ENCODE measurements at places on chromosomes 3 and 15.

DNA sequence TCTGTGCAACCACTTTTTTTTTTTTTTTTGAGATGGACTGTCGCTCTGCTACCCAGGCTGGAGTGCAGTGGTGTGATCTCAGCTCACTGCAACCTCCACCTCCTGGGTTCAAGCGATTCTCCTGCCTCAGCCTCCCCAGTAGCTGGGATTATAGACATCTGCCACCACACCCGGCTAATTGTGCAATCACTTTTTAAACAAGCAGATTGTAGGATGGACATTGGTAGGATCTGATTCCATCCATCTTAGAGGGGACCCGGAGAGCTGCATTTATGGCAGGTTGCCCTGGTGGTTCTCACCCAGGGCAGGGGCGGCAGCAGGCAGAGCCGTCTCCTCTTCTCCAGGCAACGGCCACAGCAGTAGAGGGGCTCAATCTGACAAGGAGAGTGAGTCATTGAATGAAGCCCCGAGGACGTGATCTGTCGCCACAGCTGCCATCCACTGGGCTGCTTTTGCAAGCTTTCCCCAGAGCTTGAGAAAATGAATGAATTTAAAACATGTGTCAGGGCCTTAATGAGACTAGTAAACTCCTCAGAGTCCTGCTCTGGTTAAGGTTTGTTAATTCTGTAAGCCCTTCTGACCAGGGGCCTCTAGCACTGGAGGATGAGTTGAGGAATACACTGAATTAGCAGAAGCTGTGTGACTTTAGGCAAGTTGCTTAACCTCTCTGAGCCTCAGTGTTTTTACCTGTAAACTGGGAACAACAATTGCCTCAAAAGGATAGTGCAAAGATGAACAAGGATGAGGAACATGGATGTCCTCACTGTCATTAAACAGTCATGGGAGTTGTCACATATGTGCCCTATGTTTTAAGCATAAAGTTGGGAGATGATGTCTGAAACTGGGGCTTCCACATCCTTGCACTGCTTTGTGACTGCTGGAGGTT is 129.1 kb downstream of the ASB7 start:
- DNase-seq, result no peak

DNA sequence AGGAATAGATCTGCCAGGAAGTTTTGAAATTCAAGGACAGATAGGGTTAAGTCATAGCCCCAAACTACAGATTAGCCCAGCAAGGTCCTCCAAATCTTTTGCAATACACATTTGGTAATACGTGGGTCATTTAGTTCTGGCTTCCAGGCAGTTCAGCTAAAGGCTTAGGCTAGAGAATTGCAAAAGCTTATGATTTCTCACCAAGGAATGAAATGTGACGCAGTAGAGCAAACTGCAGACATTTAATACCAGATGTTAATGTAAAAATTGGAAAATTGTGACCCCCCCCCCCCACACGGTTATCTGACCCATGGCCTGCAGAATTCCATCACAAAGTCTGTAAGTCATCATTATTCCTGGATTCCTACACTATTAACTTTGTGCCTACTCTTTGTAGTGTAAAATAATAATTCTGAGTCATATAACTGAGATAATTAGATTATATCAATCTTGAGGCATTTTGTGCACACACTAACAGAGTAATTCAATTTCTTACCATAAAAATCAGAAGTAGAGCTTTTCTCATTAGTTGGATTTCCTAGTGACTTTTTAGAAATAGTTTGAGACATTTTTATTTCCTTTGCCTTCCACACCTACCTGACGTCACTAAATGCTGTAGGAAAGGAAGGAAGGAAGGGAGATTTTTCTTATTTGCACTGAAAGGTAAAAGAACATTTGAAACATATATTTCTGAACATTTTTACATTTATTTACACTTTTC is 235.2 kb downstream of the DTWD1 start:
- no peak for DNase-seq

GRCh38 chr15:42215913-42216829 is 8.1 kb upstream of the VPS39 start:
- DNase-seq, result no peak

DNA sequence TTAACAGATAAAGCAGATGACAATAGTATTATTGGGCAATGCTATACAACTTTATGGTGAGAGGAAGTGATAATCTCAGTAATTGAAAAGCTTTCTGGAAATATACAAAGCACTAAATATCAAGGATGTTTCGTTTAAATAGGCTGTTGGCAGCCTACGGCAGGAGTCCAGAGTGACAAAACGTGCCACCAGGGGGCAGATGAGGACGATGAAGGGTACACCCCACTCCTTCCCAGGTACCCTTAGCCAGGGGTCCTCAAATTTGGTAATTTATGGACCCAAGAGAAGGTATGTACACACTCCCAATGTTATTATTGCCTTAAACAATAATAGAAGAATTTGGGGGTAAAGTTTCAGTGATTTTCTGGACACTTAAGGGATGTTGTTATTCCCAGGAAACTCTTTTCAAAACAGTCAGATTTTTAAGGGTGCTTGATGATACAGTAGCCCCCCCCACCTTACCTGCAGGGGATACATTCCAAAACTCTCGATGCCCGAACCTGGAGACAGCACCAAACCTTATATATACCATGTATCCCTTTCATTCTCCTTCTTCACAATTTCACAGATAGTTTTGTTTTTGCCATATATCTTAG is 1.4 kb upstream of the MAGEL2 start:
- peak; percentile 65 for DNase-seq

DNA sequence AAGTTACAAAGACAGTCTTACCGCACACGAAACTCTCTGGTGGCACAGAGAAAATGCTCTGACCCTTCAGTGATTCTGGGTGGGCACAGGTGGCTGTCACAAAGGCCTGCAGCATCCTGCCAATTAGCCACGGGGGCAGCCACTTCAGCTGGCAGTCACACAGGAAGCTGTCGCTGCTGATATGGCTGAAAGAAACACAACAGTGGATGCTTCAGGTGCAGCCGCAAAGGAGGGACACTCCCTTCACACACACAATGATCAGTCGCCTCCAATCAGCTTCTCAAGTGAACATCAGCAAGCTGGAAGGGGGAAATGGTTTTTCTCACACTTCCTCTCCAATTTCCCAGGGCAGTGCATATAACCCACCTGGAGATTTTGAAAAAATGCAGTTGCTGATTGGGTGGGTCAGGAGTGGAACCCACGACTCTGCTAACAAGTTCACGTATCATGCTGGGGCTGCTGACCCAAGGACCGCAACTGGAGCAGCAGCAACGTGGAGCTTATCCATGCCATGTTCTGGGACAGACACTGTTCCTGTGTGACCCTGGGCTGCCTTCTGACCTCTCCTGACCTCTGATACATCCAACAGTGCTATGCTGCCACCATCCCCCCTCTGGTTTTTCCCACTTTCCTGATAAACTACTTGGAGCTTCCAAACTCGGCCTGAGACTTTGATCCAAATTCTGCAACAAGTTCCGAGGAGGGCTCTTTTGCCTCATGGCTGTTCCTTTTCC is 106.6 kb downstream of the LRIG1 start:
- DNase-seq, result no peak

- no peak for DNase-seq
These were observed 24.1 kb downstream of the RASGRP1 start for GRCh38 chr15:38540510-38540909.

DNA sequence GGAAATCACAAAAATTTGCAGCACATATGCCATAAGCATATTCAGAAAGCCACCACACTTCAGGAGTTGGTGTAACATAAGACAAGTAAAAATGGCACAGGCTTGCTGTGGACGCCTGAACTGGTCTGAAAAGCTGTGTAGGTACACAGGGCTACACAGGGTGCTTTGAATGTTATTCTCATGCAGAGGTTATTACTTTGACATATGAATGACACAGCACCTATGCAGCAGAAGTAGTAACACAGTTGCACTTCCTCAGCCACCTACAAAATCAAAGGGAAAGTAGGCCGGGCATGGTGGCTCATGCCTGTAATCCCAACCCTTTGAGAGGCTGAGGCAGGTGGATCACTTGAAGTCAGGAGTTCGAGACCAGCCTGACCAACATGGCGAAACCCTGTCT is 54.5 kb downstream of the OSBPL10 start:
- DNase-seq, result no peak

DNA sequence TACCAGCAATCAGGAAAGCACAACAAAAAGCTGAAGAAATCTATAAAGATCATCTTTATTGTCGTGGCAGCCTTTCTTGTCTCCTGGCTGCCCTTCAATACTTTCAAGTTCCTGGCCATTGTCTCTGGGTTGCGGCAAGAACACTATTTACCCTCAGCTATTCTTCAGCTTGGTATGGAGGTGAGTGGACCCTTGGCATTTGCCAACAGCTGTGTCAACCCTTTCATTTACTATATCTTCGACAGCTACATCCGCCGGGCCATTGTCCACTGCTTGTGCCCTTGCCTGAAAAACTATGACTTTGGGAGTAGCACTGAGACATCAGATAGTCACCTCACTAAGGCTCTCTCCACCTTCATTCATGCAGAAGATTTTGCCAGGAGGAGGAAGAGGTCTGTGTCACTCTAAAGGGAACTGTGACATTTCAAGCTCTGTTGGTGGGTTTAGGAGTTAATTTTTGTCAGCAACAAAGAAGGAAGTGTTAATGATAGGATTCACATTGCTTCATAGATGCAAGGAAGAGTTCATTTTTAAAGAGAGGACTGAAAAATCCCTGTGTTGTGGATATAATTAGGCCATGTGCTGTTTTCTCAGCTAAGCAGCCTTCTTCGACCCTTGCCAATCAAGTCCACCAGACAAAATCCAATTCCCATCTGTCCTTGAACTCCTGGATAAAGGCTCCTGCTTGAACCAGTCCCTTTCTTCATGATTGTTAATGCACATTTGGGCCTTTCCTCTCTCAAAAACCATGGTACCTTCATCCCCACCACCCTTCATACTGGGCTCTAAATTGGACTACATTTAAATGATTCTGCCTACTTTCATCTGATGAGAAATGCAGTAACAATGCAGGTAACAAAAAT is 1.2 kb downstream of the GPR15 start:
- DNase-seq, result no peak

GRCh38 chr3:147652651-147653366 is 243.6 kb downstream of the ZIC1 start:
- DNase-seq, result no peak

DNA sequence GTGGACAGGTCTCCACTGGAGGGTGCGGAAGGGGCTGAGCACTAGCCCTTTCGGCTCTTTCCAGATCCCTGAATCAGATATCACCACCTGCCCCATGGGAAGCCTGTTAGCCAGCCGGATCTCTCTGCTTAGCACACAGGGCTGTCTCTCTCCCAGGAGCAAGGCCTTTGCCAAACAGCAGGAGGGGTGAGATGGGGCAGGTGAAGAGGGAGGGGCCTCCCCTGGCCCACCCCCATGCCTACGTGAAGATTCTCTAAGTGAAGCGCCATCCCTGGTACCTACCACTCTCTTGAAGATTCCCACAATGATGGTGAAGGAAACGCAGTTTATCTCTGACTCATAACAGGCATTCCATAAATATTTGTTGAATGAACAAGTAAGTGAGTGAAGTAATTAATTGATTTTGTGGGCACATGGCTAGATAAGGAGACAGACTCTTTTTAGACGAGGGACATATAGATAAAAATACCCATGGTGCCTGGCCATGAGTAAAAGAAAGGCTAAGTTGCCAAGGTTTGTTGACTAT is 19.6 kb upstream of the HCN4 start:
- DNase-seq, result no peak

DNA sequence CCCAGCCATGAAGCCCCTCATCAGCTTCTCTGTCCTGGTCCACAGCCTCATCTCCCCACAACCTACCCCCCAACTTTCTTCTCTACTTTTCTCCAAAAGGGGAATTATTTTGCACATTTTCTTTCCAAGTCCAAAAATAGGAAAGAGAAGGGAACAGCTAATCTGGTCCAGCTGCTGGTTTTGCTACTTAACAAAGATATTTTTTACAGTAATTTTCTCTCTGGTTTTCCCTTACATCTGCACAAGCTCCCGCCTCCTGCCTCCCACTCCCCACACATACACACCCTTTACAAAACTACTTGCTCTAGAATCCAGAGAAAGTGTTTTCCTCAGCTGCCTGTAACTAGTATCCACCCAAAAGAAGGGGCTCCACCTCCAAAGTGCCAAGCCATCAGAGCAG is 177.2 kb downstream of the POLR2M start:
- DNase-seq, result no peak

GRCh38 chr3:127356381-127356780 is 68.5 kb upstream of the PRR20G start:
- no peak for DNase-seq

DNA sequence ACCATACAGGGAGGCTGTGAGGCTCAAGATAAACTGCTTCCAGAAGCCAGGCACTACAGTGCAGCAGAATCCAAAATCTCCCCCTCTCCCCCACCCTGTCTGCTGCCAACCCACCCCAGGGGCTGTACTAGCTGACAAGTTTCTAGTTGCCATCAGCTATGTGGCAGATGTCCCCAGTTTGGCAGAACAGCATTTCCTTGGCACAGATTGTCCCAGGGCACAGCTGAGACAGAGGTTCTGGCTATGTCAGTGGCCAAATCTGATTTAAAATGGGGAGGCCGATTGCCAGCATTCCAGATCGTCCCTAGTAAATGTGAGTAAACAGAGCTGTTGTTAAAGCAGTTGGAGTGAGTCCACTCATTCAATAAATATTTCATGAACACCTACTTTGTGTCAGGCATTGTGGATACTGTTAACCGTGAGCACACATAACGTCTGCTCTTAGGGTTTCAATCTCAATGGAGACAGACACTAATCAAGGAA is 28.0 kb upstream of the CCDC174 start:
- no peak for DNase-seq
